GM19239 (cell line): ENCODE measurements at places on chromosomes 4 and X.
A peak's percentile ranks its signal among the peaks of the same experiment; 100 is the strongest.

- no peak for DNase-seq
Observed at GRCh38 chrX:132623300-132623699, 134.5 kb upstream of the MBNL3 start.

DNA sequence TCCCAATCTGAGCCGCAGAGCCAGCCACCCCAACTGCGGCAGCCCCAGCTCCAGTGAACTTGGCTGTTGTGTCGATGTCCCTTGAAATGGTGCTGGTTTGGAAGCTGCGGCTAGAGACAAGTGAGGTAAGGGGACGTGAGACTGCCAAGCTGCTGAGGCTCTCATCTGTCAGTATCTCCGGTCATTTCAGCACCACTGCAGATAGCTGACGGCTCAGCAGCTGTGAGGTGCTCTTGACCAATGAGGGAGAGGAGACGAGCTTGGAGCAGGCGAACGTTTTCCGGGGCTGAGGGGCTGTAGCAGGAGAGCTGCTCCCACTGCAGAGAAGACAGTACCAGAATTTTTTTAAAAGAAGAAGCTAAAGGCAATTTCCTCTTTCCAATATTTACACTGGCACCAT, 175.5 kb upstream of the CASK start:
- DNase-seq, result no peak

DNA sequence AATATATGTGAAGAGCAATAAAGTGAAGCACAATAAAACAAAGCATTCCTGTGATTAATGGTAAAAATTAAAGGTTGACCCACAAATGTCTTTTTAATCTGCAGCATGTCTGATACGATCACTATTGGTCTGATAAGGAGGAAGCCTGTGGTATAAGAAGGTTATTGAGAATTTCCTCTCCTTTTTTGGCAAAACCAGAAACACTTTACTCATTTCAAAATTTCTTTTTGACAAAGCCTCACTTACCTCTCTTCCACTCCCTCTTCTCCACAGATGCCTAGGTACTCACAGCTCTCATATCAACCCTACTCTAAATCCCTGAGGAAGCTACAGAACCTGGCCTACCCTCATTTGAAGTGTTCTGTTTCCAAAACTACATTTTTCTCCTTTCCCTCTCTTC, 56.1 kb downstream of the TSPAN5 start:
- no peak for DNase-seq

DNA sequence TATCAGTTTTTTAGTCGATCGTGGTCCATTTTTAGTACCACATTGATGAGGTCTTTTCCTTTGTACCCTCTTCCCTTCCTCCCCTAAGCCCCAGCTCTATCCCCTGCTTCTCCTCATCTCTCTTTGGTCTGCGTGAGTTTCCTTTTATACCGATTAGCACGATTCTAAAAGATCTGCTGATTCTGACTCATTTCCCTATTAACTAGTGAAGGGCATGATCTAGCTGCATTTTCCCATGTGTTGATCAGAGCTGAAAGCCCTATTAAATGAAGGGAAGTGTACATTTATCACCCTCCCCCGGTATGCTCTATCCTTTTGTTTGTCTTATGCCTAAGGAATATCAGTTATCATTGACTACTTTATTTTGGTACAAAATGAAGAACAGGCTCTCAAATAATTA, 181.7 kb upstream of the NPY2R start:
- no peak for DNase-seq

DNA sequence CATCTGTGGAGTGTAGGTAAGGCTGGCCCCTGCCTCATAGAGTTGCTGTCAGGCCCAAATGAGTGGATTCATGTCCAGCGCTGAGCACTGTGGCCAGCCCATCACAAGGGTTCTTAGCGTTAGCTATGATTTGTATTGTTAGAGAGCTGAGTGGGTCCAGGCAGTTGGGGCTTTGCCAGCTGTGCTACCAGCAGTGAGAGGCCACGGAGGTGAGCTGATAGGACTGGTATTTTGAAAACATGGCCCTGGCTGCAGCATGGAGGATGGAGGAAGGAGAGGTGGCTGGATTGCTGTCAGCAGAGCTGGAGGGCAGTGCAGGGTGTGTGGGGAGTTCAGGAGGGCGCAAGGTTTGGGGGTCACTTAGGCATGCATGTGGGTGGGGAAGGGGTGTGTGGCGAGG, 69.8 kb downstream of the PSAPL1 start:
- no peak for DNase-seq

DNA sequence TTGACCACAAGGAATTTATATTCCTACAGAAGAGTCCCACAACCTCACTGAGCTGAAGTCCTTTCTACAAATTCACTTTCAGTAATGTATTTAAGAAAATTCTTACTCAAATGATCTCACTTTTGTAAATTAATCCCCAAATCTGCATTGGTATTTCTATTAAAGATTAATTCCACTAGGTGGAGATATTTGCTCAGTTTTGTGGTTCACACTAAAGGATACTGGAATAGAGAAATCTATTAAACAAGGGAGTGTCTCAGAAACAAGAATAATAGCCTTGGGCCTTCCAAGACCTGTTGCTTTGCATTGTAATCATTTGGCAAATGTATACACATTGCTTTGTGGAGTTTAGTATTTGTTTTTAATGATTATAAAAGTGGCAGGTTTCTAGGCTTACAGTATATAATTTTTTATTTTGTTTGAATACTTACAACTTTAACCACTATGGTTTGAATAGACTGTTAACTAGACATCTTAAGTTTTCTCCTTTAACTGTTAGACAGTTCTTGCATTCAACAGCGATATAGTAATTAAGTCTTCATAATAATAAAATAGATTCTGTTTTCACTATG, 25.9 kb downstream of the CFAP299 start:
- DNase-seq, result no peak

DNA sequence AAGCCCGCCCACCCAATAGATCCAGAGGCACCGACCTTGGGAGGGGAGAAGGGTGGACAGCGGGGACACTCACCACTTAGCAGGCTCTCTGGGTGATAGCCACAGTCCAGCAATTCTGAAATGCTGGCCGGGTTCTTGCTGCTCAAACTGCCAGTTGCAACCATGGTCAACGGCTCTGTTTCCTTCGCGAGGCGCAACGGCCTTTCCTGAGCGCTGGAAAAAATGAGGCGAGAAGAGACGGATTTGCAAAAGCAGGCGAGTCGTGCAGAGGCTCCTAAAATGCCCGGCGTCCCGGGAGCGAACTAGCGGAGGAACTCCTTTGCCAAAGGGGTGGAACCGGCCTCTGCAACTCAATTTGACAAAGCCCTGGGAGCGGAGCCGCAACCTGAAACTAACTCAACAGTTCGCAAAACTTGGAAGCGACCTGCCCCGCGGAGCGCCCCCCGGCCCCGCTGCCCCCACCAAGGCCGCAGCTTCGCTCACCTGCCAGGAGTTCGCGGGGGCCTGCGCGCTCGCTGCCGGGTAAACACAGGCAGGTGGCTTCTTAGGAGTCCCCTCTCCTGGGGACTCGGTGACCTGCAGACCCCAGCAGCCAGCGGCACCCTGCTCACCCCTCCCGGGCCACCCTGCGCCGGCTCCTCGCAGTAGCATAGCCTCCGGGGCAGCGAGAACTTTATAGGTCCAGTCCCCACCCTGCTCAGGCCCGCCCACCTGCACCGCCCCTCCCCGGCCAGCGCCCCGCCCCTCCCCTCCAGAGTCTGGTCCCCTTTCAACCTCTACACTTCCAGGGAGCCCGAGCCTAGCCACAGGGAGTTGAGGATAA, at the start of gene DDIT4L:
Gene DDIT4L (minus strand): TSS at position 649 of the 823 bp plus-strand sequence. CDS start 485 bp downstream, at position 164.
- no peak for DNase-seq

- DNase-seq, result no peak
Observed at GRCh38 chrX:44962944-44963343, 90.0 kb downstream of the KDM6A start.

DNA sequence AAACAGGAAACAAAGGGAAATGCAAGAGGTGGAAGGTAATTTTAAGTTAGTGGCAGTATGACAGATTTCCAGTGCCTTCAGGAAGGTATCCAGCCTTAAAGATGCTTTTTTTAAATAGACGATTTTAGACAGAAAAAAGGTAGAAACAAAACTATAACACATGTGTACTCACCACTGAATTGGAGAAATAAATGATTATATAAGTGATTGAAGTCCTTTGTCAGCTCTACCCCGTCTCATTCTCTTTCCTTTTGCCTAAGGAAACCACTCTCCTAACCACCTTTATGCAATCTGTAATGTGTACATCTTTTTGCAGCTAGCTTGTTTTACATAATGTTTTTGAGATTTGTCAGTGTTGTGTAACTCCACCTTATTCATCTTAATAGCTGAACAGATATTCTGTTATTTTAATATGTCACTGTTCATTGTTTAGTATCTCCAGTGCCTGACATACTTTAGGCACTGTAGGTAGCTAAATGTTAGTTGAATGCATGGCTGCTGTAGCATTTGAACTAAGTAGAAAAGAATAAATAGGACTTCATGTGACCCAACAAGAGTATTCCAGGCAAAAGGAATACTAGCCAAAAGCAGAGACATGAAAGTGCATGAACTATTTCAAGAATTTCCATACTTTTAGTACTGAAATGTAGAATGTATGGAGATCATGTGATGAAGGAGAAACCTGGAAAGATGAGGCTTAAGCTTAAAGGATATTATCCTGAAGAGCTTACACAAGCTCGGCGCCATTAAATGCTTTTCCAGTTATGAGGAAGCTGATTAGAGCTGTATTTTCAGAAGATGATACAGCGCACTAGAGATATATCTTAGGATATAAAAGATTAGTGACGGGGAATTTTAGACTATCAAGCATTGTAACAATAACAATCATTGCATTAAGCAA, 865 bp downstream of the FAM200B start:
- DNase-seq, result no peak

- no peak for DNase-seq
Observed at GRCh38 chr4:145679520-145679919, 426 bp upstream of the C4orf51 start.

DNA sequence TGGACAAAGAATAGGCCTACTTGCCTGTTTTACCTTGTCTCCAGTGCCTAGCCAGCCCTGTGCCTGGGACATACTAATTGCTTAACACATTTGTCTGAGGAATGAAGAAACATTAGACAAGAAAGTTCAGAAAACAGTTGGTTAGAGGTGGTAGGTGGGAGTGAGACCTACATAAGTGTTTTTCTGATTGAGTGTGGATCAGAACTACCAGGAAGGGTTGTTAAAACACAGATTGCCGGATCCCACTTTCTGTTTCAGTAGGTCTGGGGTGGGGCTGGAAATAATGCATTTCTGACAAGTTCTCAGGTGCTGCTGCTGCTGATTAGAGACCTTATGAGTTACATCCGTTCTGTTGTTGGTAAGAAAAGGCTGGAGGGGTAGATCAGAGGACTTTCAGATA, 5.7 kb upstream of the JADE1 start:
- no peak for DNase-seq

DNA sequence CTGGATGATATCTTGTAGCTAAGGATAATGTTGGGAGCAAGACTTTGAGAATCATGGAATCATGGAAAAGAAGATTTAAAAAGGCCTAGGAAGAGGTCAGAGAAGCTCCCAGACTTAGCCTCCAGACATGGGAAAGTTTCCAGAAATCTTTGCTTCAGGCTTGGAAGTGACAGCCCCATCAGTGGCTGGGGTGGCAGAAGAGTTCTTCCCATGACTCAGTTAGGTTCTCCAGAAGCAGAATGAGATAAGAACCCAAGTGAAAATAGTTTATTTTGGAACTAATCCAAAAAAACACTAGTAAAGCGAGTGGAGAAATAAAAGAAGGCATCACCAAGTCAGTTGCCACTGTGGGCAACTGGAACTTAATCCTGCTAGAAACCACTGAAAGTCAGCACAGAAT, 506.9 kb downstream of the MID1IP1 start:
- no peak for DNase-seq

DNA sequence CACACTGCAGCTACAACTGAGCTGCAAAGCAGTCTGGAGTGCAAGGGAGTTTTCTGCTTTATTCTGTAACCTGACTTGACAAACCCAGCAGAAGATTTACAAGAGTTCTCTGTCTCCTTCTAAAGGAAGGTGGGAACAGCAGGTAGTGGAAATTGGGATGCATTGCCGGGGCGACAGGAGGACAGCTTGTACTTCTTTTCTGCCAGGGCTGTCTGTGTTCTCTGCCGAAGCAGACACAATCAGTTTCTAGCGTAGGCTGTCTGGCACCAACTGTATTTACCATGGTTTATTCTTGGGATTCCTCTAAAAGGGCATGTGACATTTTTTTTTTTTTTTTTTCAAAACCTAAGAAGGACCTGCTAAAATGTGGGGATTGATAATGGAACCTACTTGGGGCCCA, 190.8 kb upstream of the GK2 start:
- no peak for DNase-seq

GRCh38 chrX:46070421-46070820, 474.8 kb downstream of the ZNF674 start:
- no peak for DNase-seq

- DNase-seq, result no peak
Observed at GRCh38 chr4:26900765-26901164, 40.1 kb downstream of the STIM2 start.

DNA sequence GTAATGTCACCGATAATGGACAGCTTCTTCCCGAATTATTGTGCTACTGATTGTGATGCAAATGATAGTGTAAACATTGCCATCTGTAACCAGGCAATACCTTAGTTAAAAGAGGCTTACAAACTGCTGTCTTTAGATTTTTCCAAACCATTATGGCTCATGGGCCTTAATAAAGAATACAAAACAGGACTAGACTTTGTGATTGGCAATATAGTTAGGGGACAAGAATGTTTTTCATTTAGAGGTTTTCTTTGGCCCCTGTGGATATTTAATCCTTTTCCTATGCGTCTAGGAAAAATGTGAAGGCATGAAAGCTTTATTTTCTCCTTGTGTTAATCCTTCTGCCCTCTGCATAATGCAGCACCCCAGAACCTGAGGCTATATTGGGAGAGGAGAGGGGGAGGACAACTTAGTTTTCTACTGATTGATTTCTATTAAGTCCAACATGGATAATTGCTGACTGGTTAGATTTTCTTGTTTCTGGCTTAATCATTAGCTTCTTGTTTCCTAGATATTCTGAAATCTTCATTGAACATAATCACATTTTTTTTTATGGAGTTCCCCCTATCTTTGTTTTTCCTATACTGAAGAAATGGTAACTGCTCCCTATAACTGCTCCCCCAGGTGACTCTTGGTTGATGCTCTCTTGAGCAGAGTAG, 1.9 kb downstream of the PRPS1 start:
- no peak for DNase-seq

DNA sequence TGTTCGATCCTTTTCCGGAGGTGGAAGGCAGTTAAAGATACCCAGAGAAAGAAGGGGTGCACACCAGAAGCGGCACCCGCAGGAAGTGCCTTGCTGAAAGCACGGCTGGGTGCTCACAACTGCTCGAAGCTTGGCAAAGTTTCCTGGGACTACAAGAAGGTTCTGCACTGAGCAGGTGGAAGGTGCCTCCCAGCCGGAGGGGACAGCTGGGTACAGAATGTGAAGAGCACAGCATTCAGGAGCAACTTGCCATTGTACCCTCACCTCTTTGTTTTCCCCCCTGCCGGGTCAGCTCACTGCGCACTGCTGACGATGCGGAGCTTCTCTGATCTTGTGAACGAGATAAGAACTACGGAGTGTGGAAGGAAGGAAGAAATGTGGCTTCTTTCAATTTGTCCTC, 289.2 kb downstream of the FBXW7 start:
- no peak for DNase-seq

- peak; percentile 68 for DNase-seq
Observed at GRCh38 chrX:1598021-1598875, 6.8 kb downstream of the AKAP17A start.

- no peak for DNase-seq
Observed at GRCh38 chr4:73099143-73099542, 29.6 kb upstream of the COX18 start.

- DNase-seq, result no peak
Observed at GRCh38 chr4:95249426-95250021, 299.2 kb downstream of the UNC5C start.
